HFF-Myc (cell line): ENCODE measurements at places on chromosomes 2 and 18.
A peak's percentile ranks its signal among the peaks of the same experiment; 100 is the strongest.

DNA sequence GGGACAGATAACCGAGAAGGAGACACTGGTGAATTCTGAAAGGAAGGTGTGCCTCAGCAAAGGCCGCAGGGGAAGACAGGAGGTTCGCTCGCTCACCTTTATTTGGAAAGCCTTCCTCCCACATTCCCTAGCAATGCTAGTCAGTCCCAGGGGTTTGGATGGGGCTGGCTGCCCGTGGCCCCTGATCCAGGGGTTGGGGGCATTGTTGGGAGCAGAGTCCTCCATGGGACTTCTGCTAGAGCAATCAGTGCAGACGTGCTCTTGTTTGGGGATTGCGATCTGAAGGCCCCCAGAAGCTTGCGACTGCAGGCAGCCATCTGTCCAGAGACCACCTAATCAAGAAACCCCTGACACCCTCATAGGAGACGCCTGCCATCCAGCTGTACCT is 6.0 kb upstream of the CYP27C1 start:
- DNase-seq = no peak

- no peak for DNase-seq
These were observed 23.1 kb downstream of the SERPINB11 start for GRCh38 chr18:63725682-63726480.

DNA sequence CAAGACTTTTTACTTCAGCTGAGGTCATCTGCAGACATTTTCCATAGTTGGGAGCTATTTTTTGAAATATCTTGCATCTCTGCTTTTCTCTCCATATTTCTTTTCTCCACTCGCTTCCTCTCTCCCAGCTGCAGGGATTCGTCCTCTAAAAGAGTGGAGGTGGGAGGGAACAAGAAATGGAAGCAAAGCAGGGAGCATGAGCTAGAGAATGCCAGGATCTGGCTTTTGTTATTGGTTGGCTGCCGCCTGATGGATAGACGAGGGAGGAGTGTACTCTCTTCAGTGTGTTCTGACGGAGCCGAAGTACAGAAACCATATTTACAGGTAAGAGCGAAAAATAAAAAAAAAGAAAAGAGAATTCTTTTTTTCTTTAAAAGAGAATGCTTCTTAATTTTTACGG is at the start of gene CSRNP3:
Gene CSRNP3, plus strand, starts transcription at position 282 of the 400 bp plus-strand sequence. CDS start 125,368 bp downstream, outside the sequence.
- peak; percentile 72 for DNase-seq

- DNase-seq = no peak
These were observed 9.6 kb downstream of the PTGR3 start for GRCh38 chr18:75199327-75199726.

DNA sequence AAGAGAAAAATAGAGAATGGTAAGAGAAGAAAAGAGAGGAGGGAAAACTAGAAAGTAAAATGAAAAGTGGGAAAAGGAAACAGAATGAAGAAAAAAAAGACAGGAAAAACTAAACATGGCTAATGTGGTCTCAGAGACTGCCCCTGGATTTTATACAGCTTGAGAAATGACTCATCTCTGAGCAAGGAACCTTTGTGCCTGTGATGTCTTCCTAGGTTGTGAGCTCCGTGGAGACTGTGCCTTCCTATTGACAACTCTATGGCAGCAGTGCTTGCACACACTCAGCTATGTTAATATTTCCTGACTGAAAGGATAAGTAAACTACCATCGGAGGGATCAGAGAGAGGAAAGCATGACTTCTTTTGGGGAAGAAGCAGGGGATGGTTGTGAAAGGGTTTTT is 203.8 kb downstream of the RDH14 start:
- no peak for DNase-seq

GRCh38 chr18:58026395-58026794 is 17.6 kb upstream of the NEDD4L start:
- DNase-seq = no peak

DNA sequence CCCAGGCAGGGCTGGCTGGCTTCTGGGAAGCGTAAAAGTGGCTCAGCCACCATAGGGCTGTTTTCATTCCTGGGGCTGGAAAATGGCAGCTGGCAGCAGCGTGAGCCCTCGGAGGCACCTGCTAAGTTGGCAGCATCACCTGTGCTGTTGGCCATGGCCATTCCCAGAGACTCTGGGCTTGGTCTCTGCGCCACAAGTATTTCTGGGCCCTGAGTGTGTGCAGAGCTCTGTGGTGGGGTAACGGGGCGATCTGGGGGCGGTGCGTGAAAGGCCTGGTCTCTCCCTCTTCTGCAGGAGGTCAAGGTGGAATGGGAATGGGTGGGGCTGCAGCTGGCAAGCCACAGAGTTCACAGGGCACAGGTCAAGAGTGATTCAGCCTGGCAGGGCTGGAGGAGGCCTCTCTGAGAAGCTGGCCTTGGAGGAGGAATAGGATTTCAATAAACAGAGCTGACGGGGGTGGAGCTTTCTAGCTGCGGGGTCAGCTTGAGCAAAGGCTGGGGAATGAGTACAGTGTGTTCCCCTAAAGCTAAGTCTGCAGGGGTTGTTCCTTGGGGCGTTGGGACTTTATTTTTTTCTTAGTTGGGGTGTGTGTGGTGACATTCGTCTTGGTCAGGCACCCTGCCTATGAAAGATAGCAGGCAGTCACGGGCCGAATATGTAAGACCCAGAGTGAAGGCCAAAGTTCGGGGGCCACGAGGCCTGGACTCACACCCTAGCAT is 10.3 kb upstream of the NTSR2 start:
- no peak for DNase-seq

DNA sequence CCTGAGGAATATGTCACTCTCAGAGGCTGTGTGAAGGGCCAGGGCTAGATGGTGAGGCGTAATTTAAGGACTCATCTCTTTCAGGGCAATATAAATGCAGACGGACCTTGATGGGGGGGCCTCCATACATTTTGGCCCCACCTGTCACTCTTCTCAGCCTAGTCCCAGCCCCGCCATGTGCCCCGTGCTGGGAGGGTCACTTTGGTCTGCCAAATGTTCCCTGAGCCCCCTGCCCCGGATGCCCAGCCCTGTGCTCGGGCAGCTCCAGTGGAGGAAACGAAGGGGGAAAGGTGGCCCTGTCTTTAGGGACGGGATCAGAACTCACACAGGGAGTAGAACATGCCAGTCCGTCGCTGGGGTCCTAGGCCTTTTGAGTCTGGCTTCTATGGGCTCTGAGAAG is 168.6 kb downstream of the KLHL29 start:
- DNase-seq = no peak

GRCh38 chr2:26678035-26678434 is 14.5 kb upstream of the KCNK3 start:
- DNase-seq = no peak

GRCh38 chr2:223696719-223697118 is 94.6 kb upstream of the SCG2 start:
- DNase-seq = no peak

- DNase-seq = no peak
These were observed 2030.8 kb downstream of the SUCLG1 start for GRCh38 chr2:82428251-82428650.

DNA sequence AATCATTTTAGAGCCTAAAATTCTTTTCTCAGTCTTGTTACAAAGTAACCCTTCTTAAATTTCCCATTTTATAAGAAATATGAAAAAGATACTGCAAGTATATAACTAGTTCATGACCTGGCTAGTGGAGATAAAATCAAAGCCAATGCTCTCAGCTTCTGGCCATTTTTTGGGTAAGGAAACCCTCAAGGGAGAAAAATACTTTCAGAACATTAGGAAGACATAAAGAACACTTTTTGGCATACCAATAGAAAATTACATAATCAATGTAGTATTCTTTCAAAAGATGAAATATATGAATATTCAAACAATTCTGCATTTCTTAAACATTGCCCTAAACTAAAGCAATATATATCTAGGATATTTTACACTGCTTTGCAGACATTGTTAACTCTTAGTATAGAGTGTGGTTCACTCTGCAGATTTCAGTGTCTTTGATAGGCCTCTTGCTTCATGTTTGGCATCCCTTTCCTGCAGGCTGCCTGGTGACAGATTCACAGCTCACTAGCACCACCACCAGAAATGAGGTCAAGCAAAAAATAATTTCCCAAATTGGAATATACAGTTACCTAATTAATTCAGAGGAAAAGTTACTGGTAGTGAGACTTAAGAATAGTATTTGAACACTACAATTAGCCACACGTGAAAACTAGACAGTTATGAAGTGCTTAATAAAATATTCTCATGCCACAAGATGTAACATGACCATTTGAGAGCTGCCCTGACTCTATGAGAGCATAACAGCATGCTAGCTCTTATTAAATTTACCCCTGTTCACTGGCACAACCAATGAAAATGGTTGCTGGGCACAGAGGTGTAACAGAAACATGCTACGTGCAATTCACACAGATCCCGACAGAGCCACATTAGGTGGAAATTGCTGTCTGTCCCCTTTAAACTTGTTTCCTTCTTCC is 36.0 kb downstream of the PAIP2B start:
- no peak for DNase-seq

DNA sequence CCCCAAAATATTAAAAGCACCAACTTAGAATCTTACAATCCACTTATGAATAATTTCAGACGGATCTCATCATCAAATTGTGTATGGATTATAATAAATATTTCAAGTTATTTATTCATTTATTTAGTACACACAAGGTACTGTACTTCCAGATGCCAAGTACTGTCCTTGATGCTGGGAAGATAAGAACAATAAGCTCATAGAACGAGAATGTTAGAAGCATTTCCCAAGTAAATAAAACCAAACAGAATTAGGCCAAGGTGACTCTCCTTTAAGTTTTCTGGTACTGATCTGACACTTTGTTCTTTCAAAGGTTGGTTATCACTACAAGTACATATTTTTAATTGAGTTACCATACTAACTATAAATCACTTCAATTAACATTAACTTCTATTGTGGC is 416.1 kb upstream of the ETAA1 start:
- no peak for DNase-seq
